Aorta (tissue), 5 donors: ENCODE measurements at places on chromosomes 16 and 17.

- DNase-seq = no peak
Measured at GRCh38 chr17:10790491-10791401, 13.2 kb downstream of the TMEM238L start.

DNA sequence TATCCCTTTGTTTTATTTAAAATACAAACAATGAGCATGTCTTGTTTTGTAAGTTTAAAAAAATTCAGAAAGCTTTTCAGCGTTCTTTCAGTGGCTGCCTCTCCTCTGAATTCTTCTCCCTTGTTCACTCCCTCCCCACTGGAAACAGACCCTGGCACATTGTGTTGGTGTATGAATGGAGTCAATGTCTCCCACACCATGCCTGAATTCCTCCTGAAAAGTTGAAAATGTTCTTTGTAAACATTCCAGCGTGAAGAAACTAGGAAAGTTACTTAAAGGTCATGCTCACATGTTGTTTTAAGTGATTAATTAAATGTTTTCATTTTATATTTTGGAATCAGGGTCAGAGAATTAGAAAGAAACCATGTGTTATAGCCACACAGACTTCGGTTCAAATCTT, 136.9 kb upstream of the DYNLRB2 start:
- no peak for DNase-seq

- no peak for DNase-seq
Measured at GRCh38 chr17:64022611-64023063, 2.2 kb upstream of the ICAM2 start.

DNA sequence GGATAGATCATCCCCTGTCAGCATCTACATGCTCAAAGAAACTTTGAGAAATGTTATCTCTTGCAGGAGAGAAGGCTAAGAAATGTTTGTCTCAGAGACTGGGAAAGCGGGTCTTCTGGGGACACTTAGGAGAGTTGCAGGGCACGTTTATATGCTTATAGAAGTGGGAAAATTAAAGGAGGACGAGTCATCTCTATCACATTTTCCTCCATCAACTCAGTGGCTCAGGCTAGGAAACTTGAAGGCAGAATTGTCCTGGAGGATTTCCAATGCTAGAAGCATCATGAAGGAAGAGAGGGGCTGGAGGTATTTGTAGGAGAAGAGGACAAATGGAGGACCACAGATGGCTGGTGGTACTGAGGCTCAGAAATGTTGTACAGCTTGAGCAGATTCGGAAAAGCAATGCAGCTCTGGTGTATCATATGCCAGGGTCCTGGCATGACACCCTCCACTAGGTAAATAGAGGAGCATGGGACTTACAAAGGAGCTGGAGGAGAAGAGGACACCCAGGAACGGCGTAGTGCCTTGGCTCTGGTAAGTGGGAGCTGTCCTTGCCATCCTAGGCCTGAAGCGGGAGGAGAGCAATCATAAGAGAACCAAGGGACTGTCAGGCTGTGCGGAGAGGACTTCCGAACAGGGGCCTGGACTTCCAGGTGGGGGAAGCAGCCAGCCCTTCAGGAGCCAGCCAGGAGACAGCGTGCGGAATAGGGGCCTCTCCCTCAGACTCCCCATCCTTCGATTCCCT, 4.5 kb upstream of the HS3ST3B1 start:
- no peak for DNase-seq

GRCh38 chr17:38703742-38704605, 1.1 kb upstream of the MLLT6 start:
- peak; percentile 83 for DNase-seq

DNA sequence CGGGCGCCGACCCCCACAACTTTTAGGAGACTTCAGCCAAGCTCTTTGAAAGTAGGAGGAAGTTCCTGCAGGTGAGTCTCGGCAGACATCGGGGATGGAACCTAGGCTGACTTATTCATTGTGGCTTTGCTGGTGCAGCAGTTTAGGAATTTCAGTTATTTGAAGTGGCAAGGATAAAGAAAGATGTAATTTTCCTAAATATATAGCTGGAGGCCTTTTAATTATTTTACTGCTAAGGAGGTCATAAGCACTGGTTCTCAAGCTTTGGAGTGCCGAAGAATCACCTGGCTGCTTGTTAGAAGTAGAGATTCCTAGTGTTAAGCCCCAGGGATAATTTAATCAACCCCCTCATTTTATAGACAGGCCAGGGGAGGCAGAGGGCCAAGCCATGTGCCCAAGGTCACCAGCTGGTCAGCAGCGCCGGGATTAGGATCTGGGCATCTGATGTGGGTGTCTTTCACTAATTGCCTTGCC, 28.9 kb upstream of the BCAR1 start:
- no peak for DNase-seq

DNA sequence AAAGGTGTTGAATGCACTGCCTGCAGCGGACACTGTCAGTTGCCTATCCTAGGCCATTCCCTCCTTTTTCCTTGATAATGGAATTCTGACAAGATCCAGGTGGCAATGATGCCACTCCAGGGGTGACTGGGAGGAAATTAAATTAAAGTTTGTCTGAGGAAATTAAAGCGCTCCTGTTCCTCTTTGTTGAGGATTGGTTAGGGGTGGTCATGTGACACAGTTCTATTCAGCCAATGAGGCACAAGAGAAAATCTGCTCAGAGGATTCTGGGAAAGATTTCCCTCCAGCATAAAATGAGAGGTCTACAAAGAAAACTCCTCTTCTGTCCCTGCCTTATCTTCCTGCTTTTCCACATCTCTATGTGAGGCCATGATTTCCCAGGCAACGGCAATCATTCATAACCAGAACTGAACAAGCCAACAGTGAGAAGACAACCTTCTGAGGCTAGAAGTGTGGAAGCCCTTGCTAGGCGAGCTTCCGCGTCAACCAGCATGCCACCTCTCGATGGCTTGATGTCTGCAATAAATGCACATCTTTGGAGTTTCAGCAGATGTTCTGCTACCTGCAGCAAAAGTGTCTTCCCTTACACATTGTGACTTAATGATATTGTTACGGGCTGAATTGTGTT, 5.6 kb upstream of the BCO1 start:
- DNase-seq = no peak

GRCh38 chr16:4420505-4421105, 4.2 kb upstream of the CORO7 start:
- no peak for DNase-seq

- DNase-seq = no peak
Measured at GRCh38 chr17:7240375-7240774, 1.1 kb upstream of the PHF23 start.

DNA sequence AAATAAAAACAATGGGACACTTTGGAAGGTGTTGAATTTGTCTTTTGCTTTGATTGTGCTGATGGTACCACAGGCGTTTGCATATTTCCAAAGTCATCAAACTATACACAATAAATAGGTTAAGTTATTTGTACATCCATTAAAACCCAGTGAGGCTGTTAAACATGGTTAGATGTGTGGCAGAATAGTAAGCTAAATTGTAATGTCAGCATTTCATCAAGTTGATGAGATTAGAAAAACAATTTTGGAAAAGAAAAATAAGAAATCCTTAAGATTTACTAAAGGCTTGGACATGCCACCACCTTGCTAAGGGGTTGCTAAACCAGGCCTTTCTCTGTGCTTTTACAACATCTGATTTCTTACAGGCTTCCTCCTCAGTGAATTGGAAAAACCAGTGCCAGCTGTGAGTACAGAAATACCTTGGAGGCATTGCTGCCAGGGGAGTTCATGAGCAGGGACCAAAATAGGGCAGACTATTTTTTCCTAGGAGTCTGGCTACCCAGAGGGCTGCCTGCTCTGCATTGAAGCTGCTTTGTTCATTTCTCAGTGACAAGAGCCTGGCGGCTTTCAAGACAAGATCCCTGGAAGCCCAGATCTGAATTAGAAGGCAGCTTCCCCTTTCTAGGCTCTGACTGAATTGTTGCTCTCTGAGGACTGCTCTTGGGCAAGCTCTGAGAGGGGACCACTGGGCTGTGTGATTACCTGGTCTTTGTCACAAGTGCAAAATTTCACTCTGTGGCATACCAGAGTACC, 43.4 kb upstream of the CA10 start:
- no peak for DNase-seq

GRCh38 chr17:76134911-76135809, 5.9 kb downstream of the FOXJ1 start:
- DNase-seq = no peak

GRCh38 chr17:4364622-4365041, 1.8 kb downstream of the UBE2G1 start:
- peak; percentile 58 for DNase-seq

DNA sequence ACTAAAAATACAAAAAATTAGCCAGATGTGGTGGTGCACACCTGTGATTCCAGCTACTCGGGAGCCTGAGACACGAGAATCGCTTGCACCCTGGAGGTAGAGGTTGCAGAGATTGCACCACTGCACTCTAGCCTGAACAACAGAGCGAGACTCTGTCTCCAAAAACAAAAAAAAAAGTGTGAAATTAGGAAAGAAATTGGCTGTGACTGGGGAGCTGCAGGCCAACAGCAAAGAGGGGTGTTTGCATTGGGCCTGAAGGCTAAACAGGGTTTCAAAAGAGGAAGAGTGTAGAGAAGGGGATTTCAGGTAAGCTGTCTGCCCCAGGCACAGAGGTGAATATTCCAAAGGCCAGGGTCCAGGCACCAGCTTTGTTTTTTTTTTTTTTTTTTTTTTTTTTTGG, 9.4 kb downstream of the BMERB1 start:
- no peak for DNase-seq

- DNase-seq = no peak
Measured at GRCh38 chr16:66610111-66610820, 5.8 kb downstream of the CMTM3 start.

- DNase-seq = no peak
Measured at GRCh38 chr16:83530293-83530692, 277.5 kb upstream of the HSBP1 start.

- DNase-seq = peak; percentile 96
Measured at GRCh38 chr17:82003411-82004381, 19.0 kb downstream of the CENPX start.

- no peak for DNase-seq
Measured at GRCh38 chr16:9003322-9003721, 39.6 kb upstream of the USP7 start.
